ENCODE measurements at places on chromosomes 7 and 10. TPM values are rescaled to one million over a fixed set of nuclear protein-coding genes. Genes with fewer than 3 reads are reported as not detected.

DNA sequence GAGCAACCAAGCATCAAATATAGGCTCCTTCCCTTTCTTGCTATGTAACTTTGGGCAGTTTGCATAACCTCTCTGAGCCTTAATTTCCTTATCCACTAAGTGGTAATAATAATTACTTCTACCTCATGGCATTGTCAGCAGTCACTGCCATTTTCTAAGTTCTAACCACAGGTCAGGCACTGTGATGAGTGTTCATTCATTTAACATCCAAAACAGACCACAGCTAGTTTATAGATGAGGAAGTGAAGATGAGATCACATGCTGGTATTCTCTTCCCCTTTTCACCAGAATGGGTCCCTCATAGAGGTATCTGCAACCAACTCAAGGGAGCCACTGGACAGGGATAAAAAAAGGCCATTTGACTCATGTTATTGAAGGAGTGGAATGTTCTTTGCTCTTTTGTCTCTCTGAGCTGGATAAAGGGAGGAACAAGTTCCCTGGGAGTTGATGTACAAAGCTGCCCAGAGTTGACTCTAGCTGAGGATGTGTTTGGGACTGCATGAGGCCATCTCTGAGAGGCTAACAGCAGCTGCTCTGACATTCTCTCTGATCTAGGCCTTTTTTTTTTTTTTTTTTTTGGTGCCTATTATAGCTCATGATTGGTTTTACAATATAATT is 65.0 kb downstream of the DNAJC12 start:
- peak overlapping the region; percentile 90 for H3K27ac ChIP-seq
- H3K36me3 ChIP-seq: no peaks in the 10 kb centered on the region
- no peak for DNase-seq

DNA sequence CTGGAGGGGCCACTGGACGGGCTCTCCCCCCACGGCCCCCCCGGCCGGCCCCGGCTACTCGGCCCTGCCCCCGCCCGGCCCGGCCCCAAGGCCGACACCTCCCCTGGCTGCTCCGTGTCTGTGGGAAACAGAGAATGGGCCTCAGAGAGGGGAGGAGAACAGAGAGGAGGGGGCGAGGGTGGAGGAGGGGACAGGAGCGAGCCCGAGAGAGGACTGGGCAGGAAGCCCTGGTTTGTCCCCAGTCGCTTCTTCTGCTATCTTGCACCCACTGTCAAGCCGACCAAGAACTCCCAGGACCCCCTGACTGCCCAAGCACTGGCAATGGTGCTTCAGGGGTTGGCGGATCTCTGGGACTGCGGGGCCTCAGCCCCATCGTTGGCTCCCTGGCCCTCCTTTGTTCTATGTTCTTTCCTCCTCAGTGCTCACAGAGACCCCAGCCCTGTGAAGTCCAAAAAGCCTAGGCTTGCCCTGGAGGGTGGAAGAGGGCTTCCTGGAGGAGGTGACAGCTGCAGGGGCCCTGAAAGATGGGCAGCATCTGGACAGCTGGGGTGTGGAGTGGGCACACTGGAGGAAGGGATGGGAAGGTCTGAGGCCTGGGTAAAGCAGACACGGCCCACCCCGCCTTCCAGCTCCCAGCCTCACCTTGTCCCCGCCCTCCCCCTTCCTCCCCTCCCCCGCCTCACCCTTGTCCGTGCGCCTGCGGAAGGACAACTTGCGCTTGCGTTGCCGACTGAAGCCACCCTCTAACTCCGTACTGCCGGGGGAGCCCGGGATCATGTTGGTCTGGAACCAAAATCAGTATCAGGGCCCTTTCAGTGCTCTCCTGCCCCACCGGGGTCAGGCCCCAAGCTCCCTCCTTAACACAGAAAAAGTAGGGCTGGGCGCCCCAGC is 30.1 kb downstream of the KCNH2 start:
- H3K36me3 ChIP-seq: no peaks in the 10 kb centered on the region
- H3K27ac ChIP-seq: no peak overlapping the region
- peaks cover 9% of the 10 kb centered on the region for H3K27me3 ChIP-seq
- DNase-seq: no peak
- no peak overlapping the region for H3K4me3 ChIP-seq
- H3K4me1 ChIP-seq: no peaks in the 10 kb centered on the region

DNA sequence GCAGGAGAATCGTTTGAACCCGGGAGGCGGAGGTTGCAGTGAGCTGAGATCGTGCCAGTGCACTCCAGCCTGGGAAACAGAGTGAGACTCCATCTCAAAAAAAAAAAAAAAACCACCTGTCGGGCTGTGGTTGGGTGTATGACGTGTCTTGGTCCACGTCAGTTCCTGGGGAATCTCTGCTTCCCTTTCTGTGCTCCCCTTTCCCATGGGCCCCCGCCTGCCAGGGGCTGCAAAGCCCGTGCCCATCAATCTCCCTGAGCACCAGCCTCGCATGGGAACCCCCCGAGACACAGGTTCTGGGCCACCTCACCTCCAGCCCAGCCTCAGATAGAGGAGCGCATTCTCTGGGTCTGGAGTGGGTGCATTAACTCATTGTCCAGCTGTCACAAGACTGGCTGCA is 2.3 kb upstream of the SH2B2 start:
- H3K4me1 ChIP-seq: peaks cover 54% of the 10 kb centered on the region
- peak overlapping the region; percentile 63 for H3K27ac ChIP-seq
- DNase-seq: peak; percentile 38
- no peaks in the 10 kb centered on the region for H3K27me3 ChIP-seq

- H3K36me3 ChIP-seq: no peaks in the 10 kb centered on the region
- no peaks in the 10 kb centered on the region for H3K4me1 ChIP-seq
- H3K4me3 ChIP-seq: no peak overlapping the region
- H3K27me3 ChIP-seq: peaks cover 5% of the 10 kb centered on the region
- no peak overlapping the region for H3K27ac ChIP-seq
Measured at GRCh38 chr7:137661634-137662033, 185.1 kb downstream of the DGKI start.

GRCh38 chr10:120946497-120946896 is 95.3 kb downstream of the WDR11 start:
- no peaks in the 10 kb centered on the region for H3K36me3 ChIP-seq
- no peak overlapping the region for H3K4me3 ChIP-seq
- H3K27me3 ChIP-seq: peaks cover 38% of the 10 kb centered on the region
- peaks cover 15% of the 10 kb centered on the region for H3K4me1 ChIP-seq
- no peak overlapping the region for H3K27ac ChIP-seq
- DNase-seq: no peak

- no peak overlapping the region for H3K4me3 ChIP-seq
- H3K4me1 ChIP-seq: no peaks in the 10 kb centered on the region
- no peak overlapping the region for H3K27ac ChIP-seq
- H3K27me3 ChIP-seq: no peaks in the 10 kb centered on the region
- DNase-seq: no peak
Measured at GRCh38 chr10:116472891-116473290, 45.2 kb downstream of the PNLIPRP3 start.

SAMD9L gene
- total RNA-seq: 34.1 TPM

- H3K27ac ChIP-seq: no peak overlapping the region
- DNase-seq: no peak
- H3K27me3 ChIP-seq: no peaks in the 10 kb centered on the region
Measured at GRCh38 chr7:16883918-16884317, 2.1 kb upstream of the AGR3 start.

GJD4 gene
- total RNA-seq: not detected

- H3K4me1 ChIP-seq: peaks cover 23% of the 10 kb centered on the region
- no peak for DNase-seq
- no peaks in the 10 kb centered on the region for H3K27me3 ChIP-seq
- no peaks in the 10 kb centered on the region for H3K36me3 ChIP-seq
Measured at GRCh38 chr10:88390041-88390440, 193.1 kb downstream of the RNLS start.

- H3K36me3 ChIP-seq: no peaks in the 10 kb centered on the region
- no peaks in the 10 kb centered on the region for H3K4me1 ChIP-seq
- H3K4me3 ChIP-seq: no peak overlapping the region
- DNase-seq: no peak
- no peaks in the 10 kb centered on the region for H3K27me3 ChIP-seq
Measured at GRCh38 chr10:108521827-108522492, 1357.5 kb upstream of the SORCS1 start.

RAB19 gene
- total RNA-seq: 0.55 TPM

All from activated B cell treated with CpG ODN at 0.5 μM for 24 hours (primary cell).